ENCODE measurements at places on chromosomes 3 and 15.

DNA sequence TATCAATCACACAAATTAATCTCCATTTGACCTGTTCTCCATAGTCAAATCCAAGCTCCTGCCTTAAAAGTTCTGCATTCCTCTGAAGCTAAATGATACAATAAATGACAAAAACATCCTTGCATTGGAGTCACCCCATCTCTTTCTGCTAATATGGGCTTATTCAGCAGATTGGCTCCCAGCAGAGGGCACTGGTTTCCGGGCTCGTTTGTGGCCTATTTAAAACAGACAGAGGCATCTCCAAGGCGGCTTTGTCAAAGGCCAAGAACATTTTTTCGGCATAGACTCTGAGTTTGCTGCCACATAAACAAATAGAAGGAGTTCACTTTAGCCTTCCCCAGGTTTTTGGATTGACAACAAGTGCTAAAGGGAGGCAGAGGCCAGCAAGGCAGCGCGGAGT is 204.4 kb upstream of the RASGRP1 start:
- no peaks in the 10 kb centered on the region for H3K4me1 ChIP-seq
- no peak overlapping the region for H3K27ac ChIP-seq
- H3K36me3 ChIP-seq, result no peaks in the 10 kb centered on the region

- H3K4me3 ChIP-seq, result peak overlapping the region; percentile 41
- H3K36me3 ChIP-seq, result no peaks in the 10 kb centered on the region
- peaks cover 5% of the 10 kb centered on the region for H3K4me1 ChIP-seq
- peak; percentile 92 for DNase-seq
Measured at GRCh38 chr3:152471814-152472671, 203.3 kb downstream of the MBNL1 start.

GRCh38 chr15:48176957-48177356 is 1.1 kb downstream of the MYEF2 start:
- H3K27ac ChIP-seq, result peak overlapping the region; percentile 91
- DNase-seq, result peak; percentile 4
- H3K36me3 ChIP-seq, result peaks cover 4% of the 10 kb centered on the region
- peak overlapping the region; percentile 31 for H3K4me3 ChIP-seq

DNA sequence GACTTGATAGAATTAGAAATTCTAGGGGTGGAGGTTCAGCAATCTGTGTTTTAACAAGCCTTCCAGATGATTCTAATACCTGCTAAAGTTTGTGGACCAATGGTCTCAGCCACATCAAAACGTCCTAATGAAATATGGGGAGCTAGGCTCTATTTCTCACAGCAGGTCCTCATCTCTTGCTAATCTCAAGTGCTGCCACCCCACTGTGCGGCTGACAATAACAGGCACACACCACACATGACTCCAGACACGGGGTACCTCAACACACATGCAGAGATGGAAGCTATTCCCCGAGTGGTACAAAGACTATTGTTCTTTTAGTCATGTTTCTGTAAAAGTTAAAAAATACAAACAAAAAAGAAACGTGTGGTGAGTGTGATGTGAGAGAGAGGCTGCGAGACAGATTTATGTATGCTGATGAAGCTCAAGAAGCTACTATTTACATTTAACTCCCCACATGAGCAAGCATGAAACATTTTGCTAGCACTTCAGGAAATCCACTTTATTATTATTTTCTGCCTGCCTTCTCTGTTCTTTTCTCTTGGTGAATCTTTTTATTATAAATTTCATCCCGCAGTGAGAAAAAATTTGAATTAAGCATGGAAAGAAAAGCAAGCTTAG is 405.6 kb downstream of the MAGI1 start:
- no peaks in the 10 kb centered on the region for H3K4me1 ChIP-seq
- no peaks in the 10 kb centered on the region for H3K27me3 ChIP-seq
- no peaks in the 10 kb centered on the region for H3K36me3 ChIP-seq

GRCh38 chr3:167892205-167892604 is 156.7 kb downstream of the SERPINI1 start:
- H3K27ac ChIP-seq, result no peak overlapping the region
- no peaks in the 10 kb centered on the region for H3K36me3 ChIP-seq
- DNase-seq, result no peak
- H3K4me1 ChIP-seq, result no peaks in the 10 kb centered on the region

- H3K4me1 ChIP-seq, result peaks cover 36% of the 10 kb centered on the region
- H3K27me3 ChIP-seq, result no peaks in the 10 kb centered on the region
- H3K27ac ChIP-seq, result peak overlapping the region; percentile 4
- H3K36me3 ChIP-seq, result no peaks in the 10 kb centered on the region
- DNase-seq, result peak; percentile 84
- H3K4me3 ChIP-seq, result peak overlapping the region; percentile 39
Measured at GRCh38 chr3:31213869-31214486, 318.7 kb upstream of the STT3B start.

DNA sequence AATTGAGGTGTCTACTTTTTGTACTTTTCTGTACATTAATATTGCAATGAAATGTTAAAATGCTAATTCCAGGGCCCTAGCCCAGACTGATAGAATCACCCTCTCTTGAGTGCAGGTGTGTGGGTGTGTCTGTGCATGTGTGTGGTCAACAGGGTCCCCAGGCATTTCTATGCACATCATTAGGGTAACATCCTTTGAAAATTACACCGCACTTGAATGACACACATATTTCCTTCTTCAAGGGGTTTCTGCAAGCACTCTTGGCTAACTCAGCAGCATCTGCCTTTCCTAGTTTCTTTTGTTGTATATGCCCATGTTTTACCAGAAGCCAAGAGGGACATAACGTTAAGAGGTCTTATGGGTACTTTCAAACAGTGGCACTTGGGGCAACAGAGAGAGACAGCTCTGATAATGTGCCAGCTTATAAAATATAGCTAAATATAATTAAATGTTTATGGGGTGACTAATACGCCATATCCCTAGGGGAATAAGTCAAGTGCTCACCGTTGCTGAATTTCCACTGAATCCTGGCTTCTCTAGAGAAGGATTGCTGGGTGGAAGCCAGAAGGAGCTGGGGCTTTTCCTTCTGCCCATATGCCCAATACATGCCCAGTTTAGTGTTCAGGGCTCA is 54.5 kb upstream of the LRIG1 start:
- H3K27me3 ChIP-seq, result no peaks in the 10 kb centered on the region
- H3K4me3 ChIP-seq, result no peak overlapping the region

GRCh38 chr15:95226835-95227234 is 995.5 kb downstream of the MCTP2 start:
- no peaks in the 10 kb centered on the region for H3K4me1 ChIP-seq
- H3K4me3 ChIP-seq, result no peak overlapping the region
- no peak overlapping the region for H3K27ac ChIP-seq

- peaks cover 37% of the 10 kb centered on the region for H3K36me3 ChIP-seq
- H3K27ac ChIP-seq, result no peak overlapping the region
- no peak for DNase-seq
- no peaks in the 10 kb centered on the region for H3K27me3 ChIP-seq
Measured at GRCh38 chr3:50255251-50255615, 13.7 kb upstream of the SEMA3B start.

- no peak overlapping the region for H3K27ac ChIP-seq
- H3K4me1 ChIP-seq, result no peaks in the 10 kb centered on the region
- DNase-seq, result no peak
- H3K36me3 ChIP-seq, result no peaks in the 10 kb centered on the region
Measured at GRCh38 chr3:186896875-186897274, 33.5 kb upstream of the ST6GAL1 start.

GRCh38 chr3:122213650-122214049 is 30.2 kb downstream of the CASR start:
- no peaks in the 10 kb centered on the region for H3K36me3 ChIP-seq
- no peak overlapping the region for H3K4me3 ChIP-seq
- H3K27me3 ChIP-seq, result no peaks in the 10 kb centered on the region
- no peaks in the 10 kb centered on the region for H3K4me1 ChIP-seq
- DNase-seq, result no peak
- no peak overlapping the region for H3K27ac ChIP-seq

DNA sequence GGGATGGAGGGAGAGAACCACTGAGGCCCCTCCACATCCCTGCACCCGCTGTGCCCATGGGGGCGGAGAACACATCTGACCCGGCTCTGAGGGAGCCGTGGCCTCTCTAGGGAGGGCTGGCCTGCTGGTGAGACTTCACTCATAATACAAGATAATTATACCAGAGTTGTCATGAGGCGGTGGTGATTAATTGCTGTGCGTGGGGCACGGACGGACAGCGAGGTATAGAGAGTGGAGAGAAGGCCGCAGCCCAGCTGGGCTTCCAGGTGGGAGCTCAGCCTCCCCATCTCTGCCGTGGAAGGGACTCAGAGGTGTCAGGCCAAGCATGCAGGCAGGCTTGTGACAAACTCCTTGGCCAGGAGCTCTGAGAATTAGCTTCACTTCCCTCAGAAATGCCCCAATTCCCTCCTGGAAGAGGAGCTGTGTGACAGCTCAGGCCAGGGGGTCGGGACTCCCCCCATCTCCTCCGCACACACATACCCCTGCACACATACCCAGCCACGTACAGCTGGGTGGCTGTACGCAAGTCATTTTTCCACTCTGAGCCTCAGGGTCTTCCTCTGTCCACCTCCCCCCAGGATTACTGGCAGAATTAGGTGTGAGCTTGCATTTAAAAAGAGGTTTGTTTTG is 6.0 kb upstream of the GATA2 start:
- H3K36me3 ChIP-seq, result no peaks in the 10 kb centered on the region
- no peak for DNase-seq
- H3K27me3 ChIP-seq, result peaks cover 2% of the 10 kb centered on the region
- H3K27ac ChIP-seq, result no peak overlapping the region
- peaks cover 32% of the 10 kb centered on the region for H3K4me1 ChIP-seq

DNA sequence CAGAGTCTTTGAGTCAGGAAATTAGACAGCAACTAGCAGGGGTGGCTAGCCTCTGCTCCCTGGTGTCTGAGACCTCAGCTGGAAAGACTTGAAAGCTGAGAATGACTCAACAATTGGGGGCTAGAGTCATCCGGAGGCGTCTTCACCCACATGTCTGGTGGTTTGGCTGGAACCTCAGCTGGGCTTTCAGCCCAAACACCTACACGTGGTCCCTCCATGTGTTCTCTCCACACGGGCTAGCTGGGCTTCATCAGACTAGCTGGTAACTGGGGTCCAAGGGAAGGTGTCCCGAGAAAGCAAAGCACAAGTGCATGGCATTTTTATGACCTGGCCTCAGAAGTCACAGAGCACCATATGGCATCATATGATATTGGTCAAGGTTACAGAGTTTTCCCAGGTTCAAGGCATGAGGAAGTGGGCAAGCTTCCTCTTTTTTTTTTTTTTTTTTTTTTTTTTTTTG is 19.9 kb upstream of the ABHD2 start:
- DNase-seq, result peak; percentile 94
- no peak overlapping the region for H3K4me3 ChIP-seq
- H3K4me1 ChIP-seq, result no peaks in the 10 kb centered on the region
- no peaks in the 10 kb centered on the region for H3K27me3 ChIP-seq
- H3K27ac ChIP-seq, result no peak overlapping the region

DNA sequence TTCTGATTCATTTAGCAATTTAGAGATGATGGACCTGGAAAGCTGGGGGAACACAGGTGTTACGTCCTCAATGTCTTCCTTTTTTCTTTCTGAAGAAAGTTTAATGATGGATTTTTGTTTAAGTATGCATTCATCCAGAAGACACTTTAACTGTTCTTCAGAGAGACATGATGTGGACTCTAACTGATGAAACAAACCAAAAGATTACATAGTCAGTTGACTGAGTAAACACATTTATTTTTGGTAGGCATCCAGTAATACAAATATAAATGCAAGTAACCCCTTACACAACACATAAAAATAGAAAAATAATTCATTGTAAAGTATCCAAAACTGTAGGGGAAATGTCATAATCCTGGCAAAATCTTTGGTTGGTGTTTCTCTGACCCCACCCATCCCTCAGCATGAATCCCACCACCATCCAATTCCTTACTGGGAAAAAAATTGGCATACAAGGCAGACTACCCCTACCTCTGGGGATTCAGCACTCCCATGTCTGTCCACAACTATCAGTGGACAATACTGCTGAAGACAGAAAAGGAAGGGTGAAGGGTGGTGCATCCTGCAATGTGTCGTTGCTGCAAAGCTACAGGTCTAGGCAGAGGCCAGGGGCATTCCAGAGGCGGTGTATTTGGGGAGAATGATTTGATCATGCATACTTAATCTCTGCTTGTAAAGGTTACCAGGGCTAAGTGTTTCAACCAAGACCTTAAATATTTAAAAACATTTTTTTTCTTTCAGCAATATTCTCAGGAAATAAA is 37.4 kb downstream of the THBS1 start:
- no peaks in the 10 kb centered on the region for H3K36me3 ChIP-seq
- H3K4me3 ChIP-seq, result no peak overlapping the region
- peaks cover 1% of the 10 kb centered on the region for H3K4me1 ChIP-seq
- no peak for DNase-seq
- no peak overlapping the region for H3K27ac ChIP-seq

- H3K27me3 ChIP-seq, result no peaks in the 10 kb centered on the region
- no peak for DNase-seq
- H3K27ac ChIP-seq, result no peak overlapping the region
Measured at GRCh38 chr3:24145981-24146822, 201.1 kb downstream of the NR1D2 start.

- H3K27me3 ChIP-seq, result no peaks in the 10 kb centered on the region
- no peaks in the 10 kb centered on the region for H3K4me1 ChIP-seq
- H3K4me3 ChIP-seq, result no peak overlapping the region
- no peak for DNase-seq
- no peaks in the 10 kb centered on the region for H3K36me3 ChIP-seq
- H3K27ac ChIP-seq, result no peak overlapping the region
Measured at GRCh38 chr15:93174836-93175235, 85.8 kb upstream of the RGMA start.

GRCh38 chr3:149501524-149501923 is 27.0 kb downstream of the TM4SF4 start:
- H3K27me3 ChIP-seq, result no peaks in the 10 kb centered on the region
- DNase-seq, result no peak
- H3K4me1 ChIP-seq, result peaks cover 3% of the 10 kb centered on the region
- no peak overlapping the region for H3K4me3 ChIP-seq

DNA sequence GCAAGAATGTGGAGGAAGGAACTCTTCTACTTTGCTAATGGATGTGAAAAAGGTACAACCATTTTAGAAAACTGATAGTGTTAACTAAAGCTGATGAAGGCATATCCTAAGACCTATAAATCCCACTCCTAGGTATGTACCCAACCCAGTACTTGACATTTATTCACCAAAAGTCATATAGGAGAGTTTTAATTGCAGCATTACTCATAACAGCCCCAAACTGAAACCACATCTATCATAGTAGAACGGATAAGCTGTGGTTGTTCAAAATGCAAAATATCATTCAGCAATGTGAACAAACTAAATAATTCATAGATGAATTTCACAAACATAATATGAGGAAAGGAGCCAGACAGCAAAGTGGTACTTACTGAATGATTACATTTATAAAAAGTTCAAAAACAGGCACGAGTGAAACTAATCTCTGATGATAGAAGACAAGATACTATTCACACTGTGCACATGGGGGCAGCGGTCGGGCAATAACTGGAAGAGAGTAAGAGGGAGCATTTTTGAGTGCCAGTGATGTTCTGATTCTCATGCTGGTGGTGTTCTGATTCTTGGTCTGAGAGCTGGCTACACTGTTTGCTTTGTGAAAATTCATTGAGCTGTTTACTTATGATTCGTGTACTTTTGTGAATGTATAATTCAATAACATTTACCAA is 34.3 kb downstream of the GOLIM4 start:
- H3K27me3 ChIP-seq, result no peaks in the 10 kb centered on the region
- no peak overlapping the region for H3K27ac ChIP-seq
- peaks cover 6% of the 10 kb centered on the region for H3K4me1 ChIP-seq
- H3K36me3 ChIP-seq, result peaks cover 2% of the 10 kb centered on the region

- no peaks in the 10 kb centered on the region for H3K4me1 ChIP-seq
- no peak overlapping the region for H3K27ac ChIP-seq
- no peak for DNase-seq
- H3K27me3 ChIP-seq, result no peaks in the 10 kb centered on the region
- no peak overlapping the region for H3K4me3 ChIP-seq
- peaks cover 17% of the 10 kb centered on the region for H3K36me3 ChIP-seq
Measured at GRCh38 chr3:48750856-48751255, 33.8 kb upstream of the IP6K2 start.

Measured in common myeloid progenitor, CD34-positive (primary cell).